CD4-positive, alpha-beta memory T cell (primary cell): ENCODE measurements at places on chromosomes 13 and 19.

GRCh38 chr13:103153466-103153865 is 87.2 kb upstream of the SLC10A2 start:
- no peak for DNase-seq

- no peak for DNase-seq
Observed at GRCh38 chr13:80889829-80890228, 548.9 kb upstream of the SPRY2 start.

DNA sequence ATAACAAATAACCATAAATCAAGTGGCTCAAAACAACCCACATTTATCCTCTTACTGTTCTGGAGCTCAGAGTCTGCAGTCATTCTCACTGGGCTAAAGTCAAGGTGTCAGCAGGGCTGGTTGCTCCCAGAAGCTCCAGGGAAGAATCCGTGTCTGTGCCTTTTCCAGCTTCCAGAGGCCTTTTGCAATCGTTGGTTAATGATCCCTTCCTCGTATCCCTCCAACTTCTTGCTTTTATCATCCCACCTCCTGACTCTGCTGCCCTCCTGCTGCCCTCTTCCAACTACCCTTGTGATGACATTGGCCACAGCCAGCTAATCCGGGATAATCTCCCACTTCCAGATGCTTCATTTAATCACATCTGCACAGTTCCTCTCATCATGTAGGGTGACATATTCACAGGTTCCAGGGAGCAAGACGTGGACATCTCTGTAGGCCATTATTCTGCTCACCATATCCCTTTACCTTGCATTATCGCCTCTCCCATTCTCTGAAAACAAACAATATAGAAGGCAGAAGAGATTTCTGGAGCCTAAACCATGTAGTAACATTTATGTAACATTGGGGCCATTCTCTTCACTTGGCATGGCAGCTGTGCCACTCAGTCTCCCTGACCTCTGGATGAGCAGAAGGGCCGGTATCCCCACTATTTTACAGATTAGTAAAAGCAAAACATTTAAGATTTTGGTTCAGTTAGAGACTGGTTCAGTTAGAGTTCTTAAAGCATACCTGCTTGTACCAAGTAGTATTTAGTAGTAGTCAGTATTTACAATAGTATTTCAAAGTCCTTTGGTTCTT is 53.5 kb downstream of the RFC3 start:
- no peak for DNase-seq

DNA sequence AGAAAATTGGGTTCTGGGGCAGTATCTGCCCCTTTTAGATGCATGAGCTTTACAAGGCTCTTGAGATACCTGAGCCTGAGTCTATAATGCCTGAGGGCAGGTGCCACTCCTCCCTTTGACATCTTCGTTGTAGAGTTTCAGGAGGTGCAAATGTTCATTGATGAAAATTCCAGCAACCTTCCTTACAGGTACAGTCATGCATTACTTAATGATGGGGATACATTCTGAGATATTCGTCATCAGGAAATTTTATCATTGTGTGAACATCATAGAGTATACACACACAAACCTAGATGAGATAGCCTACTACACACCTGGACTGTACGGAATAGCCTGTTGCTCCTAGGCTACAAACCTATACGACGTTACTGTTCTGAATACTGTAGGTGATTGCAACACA is 310.0 kb downstream of the SHISA2 start:
- no peak for DNase-seq

DNA sequence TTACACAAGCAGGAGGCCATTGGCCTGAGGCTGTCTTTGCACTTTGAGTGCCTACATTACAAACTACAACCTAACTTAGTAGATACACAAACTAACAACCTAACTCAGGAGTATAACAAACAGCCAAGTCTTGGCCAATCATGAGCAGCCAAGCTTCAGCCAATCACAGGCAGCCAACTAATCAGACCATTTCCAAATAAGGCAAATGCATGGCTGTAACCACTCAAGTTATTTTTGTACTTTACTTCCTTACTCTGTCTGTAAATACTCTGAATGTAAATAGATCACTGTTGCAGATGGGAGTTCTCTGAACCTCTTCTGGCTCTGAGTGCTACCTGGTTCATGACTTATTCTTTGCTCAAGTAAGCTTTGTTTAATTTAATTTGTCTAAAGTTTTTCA is 748.1 kb upstream of the SGCG start:
- DNase-seq = no peak

DNA sequence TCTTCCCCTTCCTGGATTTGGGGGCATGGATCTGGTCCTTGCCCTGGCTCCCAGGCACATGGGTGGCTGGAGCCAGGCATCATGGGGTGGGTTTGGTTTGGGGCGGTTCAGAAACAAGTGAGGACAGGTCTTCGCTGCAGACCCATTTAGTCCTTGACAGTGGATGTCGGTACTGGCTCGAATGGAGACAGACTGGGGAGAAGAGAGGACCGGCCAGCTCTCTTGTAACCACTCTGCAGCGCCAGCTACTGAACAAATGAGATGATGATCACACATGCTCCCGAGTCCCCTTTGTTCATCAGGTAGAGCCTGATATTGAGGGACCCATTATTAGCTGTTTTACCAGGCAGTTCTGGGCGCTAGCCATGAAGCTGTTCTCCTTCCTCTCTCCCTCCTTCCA is 64.5 kb downstream of the CHST8 start:
- DNase-seq = no peak

GRCh38 chr13:44397766-44398223 is 24.2 kb downstream of the SERP2 start:
- DNase-seq = no peak

- DNase-seq = no peak
Observed at GRCh38 chr13:109389892-109390345, 396.5 kb downstream of the IRS2 start.

GRCh38 chr13:18235756-18236527 is 945.7 kb downstream of the TUBA3C start:
- no peak for DNase-seq

GRCh38 chr19:14494411-14494810 is 1.5 kb downstream of the GIPC1 start:
- no peak for DNase-seq

- DNase-seq = no peak
Observed at GRCh38 chr13:49904729-49905456, 31.2 kb downstream of the SPRYD7 start.

DNA sequence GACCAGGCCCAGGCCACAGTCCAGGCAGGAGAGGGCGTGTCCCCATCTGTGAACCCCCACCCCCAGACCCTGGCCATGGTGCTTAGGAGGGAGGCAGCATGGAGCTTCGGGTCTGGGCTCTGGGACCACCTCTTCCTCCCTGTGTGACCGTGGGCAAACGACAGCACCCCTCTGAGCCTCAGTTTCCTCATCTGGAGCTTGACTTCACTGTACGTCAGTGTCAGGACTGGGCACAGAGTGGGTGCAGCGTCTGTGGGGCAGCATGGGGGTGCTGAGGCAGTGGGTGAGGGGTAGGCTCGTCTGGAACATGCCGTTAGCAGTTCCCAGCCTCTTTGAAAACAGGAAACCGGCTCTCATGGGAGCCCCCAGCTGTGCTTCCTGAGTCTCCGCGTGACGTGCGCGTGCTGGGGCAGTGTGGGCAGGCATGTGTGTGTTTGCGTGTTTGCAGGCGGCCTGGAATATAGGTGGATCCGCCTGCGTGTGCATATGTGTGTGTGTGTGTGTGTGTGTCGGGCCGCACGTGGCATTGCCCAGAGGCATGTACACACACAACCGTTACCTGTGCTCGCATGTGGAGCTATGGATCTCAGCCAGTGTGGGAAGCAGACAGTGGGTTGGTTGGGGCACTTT is 15.8 kb downstream of the ARRDC2 start:
- DNase-seq = peak; percentile 79

DNA sequence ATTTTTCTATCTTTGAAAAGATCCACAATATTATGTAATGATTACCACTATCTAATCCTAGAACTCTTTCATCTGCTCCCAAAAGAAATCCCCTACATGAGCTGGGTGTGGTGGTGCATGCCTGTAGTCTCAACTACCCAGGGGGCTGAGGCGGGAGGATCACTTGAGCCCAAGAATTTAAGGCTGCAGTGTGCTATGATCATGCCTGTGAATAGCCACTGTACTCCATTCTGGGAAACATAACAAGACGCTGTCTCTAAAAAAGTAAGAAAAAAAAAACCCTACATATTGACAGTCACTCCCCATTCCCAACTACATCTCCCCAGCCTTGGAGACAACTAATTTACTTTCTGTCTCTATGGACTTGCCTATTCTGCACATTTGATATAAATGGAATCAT is 1.1 kb upstream of the ZNF226 start:
- no peak for DNase-seq

DNA sequence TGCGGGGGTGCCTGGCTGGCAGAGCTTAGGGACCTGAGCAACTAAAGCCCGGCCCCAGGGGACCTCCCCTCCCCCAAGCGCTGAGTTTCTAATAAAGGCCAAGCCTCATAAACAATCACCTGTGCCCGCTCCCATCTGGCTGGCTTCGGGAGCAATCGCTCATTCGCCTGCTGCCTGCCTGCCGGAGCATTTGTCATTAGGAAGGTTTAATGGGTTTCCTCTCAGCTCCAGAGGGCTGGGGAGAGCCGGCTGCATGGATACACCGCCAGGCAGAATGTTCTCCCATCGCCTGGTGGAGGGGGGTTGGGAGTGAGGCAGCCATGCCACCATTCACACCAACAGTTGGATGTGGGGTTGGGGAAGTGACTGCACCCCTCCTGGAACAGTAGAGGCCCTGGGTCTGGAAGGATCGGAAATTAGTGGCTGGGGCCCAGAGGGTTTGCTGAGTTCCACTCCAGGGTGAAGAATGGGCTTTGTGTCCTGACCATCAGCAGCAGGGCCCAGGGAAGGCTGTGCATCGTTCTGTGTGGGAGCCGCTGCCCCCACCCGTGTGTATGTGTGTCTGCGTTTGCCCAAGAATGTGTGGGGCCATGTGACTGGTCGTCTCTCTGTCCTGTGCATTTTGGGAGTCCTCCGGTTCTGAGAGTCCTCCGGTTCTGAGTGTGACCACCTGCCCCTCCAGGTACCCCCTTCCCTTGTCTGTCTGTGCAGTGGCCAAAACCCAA is 15.3 kb downstream of the PIN1 start:
- no peak for DNase-seq

DNA sequence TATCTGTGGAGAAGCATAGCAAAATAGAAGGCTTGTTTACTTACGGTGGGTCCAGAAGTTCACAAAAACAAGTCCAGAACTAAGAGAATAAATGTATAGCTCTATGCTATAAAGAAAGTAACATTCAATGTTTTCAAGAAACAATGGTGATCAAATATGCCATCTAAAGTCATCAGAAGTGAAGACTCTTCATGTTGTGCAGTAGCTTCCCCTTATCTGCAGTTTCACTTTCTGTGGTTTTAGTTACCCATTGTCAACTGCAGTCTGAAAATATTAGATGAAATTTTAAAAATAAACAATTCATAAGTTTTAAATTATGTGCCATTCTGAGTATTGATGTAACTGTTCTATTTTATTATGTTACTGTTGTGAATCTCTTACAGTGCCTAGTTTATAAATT is 72.5 kb downstream of the EDNRB start:
- no peak for DNase-seq

DNA sequence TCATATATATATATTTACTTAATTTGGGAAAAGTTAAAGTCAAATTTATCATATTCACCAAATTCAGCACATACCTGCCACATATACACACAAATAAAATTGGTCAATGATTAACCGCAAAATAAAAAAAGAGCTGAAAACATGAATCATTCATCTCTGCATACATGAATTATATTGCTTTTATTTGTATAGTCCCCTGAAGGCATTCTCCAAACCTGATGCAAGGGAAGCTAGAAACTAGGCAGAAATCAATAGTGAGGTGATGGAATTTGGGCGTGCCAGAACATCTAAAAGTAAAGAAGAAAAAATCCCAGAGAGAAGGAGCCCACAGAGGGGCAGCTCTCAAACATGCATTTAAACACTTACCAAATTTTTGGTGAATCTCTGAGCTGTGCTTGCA is 60.1 kb downstream of the UFM1 start:
- DNase-seq = no peak

GRCh38 chr13:47044842-47045241 is 148.0 kb upstream of the HTR2A start:
- no peak for DNase-seq

DNA sequence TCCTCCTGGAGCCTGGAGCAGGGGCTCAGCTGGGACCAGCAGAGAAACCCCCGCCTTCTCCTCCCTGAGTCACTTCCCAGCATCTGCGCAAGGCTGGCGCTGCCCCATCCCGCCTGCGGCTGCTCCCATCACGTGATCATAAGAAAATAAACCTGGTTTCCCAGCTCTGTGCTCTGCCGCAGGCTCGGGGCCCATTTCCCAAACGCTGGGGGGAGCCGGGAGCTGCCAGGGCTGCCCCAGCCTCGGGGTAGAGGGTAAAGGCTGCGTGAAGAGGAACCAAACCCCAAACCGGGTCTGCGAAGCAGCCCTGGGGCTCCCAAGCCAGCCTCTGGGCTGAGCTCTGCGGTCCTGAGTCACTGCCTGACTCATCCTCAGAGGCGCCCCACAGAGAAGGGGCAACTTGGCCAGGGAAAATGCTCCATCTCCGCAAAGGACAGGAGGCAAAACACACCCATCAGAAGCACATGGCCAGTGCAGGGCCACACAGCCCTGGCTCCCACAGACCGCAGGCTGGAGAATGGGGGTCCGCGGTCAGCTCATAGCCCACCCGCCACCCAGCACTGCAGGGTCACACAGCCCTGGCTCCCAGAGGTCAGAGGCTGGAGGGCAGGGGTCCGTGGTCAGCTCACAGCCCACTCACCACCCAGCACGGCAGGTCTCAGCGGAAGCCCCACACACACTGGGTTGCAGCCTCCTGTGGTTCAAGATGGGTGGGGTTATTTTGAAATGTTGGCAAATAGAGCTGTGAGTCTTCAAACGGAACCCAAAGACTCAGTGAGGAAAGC is 67.1 kb downstream of the RASA3 start:
- peak; percentile 69 for DNase-seq

DNA sequence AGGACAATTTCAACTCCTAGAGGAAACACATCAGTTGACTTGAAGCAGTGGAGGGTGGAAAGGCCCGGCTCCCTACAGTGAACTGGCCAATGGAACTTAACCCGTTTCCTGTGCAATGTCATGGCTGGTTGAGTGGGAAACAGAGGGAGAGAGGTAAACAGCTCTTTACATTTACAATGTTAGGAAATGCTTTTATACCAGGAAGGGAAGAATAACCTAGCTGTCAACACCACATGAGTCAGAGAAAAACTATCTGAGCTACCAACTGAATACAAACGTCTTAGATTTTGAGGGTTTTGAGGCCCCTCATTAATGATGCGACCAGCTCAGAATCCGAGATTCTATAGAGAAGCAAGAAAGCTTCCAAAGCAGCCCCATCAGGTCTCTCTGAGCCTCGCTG is 36.7 kb downstream of the CARD8 start:
- DNase-seq = no peak

GRCh38 chr19:18594096-18594823 is 5.7 kb downstream of the REX1BD start:
- DNase-seq = peak; percentile 75

- DNase-seq = peak; percentile 30
Observed at GRCh38 chr13:94345374-94346195, 133.9 kb downstream of the DCT start.
